Stimulated activated CD4-positive, alpha-beta T cell treated with anti-CD3 and anti-CD28 coated beads, Interleukin-1b, Interleukin-23, amount 100 ng/mL, for 1 hour (primary cell): ENCODE measurements at places on chromosomes 5 and 9.

DNA sequence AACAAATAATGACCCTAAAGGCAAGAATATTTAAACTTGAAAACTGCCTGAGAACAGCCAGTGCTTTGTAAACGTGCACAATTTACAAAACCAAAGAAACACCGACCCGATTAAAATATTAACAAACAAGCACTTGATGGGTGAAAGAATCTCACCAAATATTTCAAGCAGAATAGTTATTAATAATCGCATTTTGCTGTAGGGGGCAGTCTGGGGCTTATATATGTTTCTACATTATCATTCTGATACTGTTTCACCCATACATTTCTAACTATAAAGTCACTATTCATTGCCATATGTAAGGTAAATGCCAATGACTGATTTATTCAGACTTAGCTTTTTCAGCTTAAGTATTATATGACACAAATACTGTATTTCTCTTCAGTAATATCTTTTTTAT lies 37.7 kb downstream of the UBAP2 start:
- no peak for DNase-seq

DNA sequence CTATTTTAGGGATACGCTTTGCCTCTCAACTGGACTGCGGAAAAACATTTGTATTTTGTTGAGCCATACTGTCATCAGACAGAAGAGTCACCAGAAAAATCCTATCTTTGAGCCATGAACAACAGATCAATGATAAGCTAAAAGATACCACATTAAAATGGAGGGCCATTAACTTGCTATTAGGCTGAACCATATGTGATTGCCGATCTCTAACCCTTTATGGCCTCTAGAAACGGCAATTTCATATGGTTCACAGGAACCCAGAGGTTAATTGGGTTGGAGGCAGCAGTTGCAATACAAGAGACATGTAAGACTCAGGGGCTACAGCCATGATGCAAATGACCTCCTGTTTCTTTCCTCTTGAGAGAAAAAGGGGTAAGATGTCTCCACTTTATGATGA lies 69.8 kb downstream of the MYO10 start:
- no peak for DNase-seq

DNA sequence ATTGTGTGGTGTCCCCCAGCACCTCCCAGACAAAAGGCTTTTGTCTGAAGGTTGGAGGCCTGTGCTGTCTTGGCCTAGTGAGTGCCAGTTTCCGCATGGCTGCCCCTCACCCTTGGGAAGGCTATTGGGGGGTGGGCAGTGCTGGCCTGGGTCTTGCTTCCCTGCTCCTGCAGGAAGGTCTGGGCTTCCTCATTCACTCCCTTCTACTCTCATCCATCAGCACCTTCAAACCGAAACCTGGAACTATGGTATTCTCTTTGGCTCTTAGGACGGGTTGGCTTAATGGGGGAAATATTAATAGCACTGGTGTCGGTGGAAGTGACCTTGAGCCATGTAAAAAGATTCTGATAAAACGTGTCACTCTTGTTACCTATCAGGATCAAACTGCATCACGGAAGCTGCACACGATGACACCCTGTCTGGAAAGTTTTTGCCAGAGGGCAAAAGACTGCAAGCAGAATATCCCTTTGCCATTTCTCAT lies 34.0 kb upstream of the GLRX start:
- DNase-seq = no peak

- DNase-seq = no peak
Measured at GRCh38 chr5:115555084-115555633, 10.6 kb upstream of the FEM1C start.

DNA sequence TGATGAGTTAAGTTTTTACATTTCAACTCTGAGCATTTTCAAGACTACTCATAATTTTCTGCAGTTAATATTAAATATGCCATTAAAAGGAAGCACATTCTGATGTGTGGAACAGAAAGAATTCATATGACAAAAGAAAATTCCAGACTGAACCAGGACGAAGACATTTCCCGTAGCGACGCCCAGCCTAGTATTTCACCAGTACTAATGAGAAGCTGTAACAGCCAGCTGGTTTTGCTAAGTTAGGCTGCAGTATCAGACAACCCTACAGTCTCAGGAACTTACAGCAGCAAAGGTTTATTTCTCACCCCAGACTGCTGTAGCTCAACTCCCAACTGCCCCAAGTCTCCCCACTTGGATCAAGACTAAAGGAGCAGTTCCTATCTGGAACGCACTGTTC lies 91.6 kb downstream of the TMEM174 start:
- no peak for DNase-seq

DNA sequence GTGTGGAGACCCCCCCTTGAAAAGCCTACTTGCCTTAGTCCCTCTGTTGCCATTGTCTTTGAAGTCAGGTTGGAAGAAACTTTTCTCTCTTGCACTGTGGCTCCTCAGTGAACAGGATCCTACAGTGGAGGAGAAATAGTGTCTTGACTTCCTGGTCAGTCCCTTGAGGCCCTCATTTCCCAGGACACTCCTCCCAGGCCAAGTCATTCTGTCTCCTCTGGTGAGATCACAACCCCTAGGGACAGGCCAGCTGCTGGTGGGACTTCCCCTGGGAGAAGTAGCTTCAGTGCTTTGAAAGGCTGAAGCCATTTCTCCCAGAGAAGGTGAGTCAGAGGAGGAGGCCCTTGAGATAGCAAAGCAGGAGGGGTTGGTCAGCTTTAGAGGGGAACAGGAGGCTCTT lies 10.1 kb upstream of the GRIA1 start:
- no peak for DNase-seq

DNA sequence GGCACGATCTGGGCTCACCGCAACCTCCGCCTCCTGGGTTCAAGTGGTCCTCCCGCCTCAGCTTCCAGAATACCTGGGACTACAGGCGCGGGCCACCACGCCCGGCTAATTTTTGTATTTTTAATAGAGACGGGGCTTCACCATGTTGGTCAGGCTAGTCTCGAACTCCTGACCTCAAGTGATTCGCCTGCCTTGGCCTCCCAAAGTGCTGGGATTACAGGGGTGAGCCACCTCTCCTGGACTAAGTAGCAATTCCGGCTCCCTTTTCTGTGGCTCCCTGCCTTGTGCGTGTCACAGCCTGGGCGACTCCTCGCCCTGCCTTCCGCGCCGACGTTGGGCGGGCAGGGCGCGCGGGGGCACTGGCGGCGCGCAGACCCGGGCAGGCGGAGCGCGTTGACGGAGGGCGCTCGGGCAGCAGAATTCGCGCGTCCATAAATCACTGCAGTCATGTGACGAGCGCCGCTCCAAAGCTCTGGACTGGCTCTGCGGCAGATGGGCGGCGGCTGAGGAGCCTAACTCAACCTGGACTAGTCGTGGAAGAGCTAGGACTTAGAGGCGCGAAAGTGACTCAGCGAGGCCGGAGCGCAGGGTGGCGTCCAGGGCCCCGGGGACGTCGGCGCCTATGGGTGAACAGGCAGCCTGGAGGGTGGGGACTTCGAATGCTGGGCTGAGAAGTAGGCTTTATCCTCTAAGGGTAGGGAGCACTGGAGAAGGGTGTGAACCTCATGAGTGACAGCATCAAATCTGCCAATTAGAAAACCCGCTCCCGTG lies 1.4 kb upstream of the CIZ1 start:
- no peak for DNase-seq

- DNase-seq = no peak
Measured at GRCh38 chr9:20940447-20941173, 90.8 kb downstream of the HACD4 start.

DNA sequence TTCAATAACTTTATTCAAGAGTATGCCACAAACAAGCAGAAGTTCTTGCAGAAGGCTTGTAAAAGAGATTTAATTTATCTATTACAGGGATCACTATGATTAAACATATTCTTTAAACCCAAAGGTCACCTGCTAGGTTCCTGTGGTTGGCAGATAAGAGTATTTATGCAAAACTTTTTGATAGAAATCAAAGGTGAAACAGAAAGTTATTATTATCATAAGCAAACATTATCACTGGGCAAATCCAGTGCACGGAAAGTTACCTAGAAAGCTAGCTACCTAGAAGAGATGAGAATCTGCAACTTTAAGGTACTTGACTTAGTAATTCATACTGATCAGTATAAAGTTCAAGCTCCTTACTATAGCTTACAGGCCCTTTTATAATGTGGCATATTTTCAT lies 3.2 kb downstream of the STARD4 start:
- DNase-seq = no peak

DNA sequence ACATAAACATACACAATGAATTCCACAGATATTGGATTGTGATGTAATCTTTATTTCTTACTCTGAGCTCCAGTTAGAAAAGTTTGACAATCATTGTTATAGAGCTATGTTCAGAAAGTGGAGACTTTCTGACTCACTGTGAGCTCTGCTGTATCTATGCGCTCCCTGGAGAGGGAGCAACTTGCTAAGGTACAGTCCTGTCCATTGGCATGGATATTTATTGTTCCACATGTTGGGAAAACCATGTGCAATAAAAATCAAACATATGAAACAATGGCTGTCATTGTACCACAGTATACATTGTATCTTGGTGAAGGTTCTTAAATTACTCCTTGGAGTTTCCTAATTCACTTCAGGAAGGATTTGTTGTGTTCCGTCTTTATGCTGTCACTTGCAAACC lies 26.8 kb downstream of the NMRK1 start:
- no peak for DNase-seq

- DNase-seq = no peak
Measured at GRCh38 chr5:86858442-86858841, 240.7 kb downstream of the COX7C start.

DNA sequence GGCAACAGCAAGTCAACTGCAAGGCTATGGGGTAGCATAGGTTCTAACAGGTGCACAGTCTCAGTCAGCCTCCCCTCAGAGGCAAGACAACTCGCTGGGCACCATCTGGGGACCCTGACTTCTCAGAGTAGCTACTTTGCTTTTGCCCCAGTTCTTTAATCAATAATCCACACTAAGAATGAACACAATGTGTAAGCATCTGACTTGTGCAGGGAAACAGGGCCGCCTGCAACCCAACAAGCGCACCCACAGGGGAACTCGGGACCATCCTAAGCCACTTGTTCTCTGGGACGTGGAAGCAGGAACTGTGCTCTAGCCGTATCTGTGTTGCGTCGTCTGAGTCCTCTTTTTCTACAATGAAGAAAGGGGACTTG lies 1.9 kb downstream of the MOB3B start:
- DNase-seq = no peak

GRCh38 chr5:69528609-69529008 lies 31.4 kb upstream of the GTF2H2C start:
- DNase-seq = no peak

GRCh38 chr5:157747766-157748700 lies 4.5 kb downstream of the LSM11 start:
- DNase-seq = no peak

GRCh38 chr5:126591549-126591948 lies 3.5 kb downstream of the ALDH7A1 start:
- DNase-seq = no peak

DNA sequence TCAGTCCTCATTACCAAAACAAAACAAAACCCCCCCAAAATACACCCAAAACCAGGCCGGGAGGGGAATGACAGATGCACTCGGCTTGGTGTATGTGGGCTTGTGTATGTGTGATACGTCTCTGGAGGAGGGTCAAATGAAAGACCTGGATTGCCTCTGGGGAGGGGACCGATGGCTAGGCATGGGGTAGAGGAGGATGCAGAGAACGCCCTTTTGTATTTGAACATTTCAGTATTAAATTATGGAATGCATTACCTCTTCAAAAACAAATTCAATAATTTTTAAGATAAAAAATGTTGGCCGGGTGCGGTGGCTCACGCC lies 61.4 kb downstream of the LMX1B start:
- no peak for DNase-seq

DNA sequence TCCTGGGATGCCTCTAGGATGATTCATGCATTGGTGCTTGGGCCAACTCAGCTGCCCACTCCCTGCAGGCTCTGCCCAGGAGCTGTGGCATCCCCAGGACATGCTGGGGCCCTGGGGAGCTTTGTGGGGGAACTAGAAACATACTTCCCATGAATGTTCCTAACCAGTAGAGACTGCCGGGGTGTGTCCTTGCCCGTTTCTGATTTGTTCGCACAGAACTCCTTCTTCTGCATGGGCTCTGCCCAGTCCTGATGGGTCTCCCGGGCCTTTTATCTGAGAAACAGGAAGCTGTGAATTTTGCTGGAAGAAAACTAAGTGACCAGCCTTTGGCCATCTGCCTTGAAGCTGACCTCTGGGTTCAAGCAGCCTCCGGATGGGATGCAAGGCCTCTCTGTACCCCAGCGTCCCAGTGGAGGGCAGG lies 71.6 kb upstream of the RNU6ATAC start:
- DNase-seq = no peak

DNA sequence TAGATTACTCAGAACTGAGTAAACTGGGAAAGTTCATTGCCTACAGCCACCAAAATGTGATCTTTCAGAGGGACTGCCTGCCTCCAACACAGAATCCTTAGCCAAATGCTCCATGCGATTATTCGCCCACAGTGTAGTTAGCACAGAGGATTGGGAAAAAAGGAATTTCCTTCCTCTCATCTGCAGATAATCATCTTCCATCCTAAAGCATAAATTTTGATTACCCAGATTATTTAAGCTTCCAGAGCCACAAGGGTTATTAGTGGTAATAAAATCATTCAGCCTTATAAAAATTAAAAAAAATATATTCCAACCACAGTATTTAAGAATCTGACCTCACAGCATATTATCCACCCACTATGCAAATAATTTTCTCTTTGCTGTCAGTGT lies 285.3 kb upstream of the GRAMD2B start:
- no peak for DNase-seq

DNA sequence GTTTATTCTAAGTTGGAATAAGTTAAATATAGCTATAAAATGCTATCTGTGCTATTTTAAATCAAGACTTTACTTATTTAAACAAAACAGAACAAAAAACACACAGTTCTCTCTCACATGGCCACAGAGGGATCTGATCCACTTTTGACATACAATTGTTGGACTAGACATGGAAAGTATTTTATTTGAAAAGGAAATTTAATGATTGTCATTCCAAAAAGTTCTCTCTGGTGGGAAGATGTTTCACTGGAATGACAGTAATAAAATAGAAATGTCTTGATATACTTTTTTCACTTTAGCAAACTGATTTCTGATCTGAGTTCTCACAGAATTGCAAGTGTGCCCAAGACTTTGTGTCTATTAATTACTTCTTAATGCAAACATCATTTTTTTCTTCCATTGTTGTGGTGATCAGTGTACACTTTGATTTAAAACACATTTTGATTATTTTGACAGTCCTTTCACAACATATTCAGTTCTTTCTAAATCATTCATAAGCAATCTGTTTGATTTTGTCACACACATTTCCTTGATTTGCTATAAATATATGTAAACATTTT lies 30.1 kb upstream of the MINAR2 start:
- DNase-seq = no peak

DNA sequence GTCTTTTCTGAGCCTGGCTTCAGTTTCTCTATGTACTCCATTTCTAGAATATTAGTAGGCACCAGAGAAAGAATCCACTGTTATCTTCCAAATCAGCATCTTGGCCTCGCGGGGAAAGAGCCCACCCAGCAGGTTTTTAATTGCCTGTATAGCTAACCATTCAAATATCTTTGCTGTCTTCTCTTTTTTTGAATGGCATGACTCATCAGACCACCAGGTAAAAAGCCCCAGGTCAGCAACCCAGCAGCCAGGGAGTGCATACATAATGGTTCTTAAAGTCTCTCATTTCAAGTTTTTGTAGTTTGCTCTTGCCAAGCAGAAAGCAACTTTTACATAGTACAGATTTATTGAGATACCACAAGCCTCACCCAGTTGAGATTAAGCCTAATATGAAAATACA lies 50.7 kb downstream of the TMEM167A start:
- no peak for DNase-seq
